ENCODE measurements at places on chromosomes 1 and 21. TPM values are rescaled to one million over a fixed set of nuclear protein-coding genes. Genes with fewer than 3 reads are reported as not detected.

Gene H6PD
- polyA plus RNA-seq: 6.5 TPM

Gene NPHP4
- 1.1 TPM for polyA plus RNA-seq

Gene CD101
- 0.86 TPM for polyA plus RNA-seq

Gene KLF17
- polyA plus RNA-seq: not detected

Gene TXNIP
- 2,843 TPM for polyA plus RNA-seq

Gene INAVA
- polyA plus RNA-seq: not detected

Gene SELENOF
- 745 TPM for polyA plus RNA-seq

Gene COL9A2
- polyA plus RNA-seq: 1.3 TPM

Gene KIRREL1
- not detected for polyA plus RNA-seq

Gene LMOD1
- not detected for polyA plus RNA-seq

Gene NIPAL3
- polyA plus RNA-seq: 18.3 TPM

DNA sequence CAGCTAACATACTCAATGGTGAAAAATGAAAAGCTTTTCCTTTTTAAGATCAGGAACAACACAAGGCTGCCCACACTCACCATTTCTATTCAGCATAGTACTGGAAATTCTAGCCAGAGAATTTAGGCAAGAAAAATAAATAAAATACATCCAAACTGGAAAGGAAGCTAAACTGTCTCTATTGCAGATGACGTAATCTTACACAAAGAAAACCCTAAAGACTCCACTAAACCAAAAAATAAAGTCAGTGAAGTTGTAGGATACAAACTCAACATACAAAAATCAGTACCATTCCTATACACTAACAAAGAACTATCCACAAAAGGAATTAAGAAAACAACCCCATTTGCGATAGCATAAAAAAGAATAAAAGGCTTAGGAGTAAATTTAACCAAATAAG lies 181.2 kb downstream of the BRINP3 start:
- no peak for DNase-seq

DNA sequence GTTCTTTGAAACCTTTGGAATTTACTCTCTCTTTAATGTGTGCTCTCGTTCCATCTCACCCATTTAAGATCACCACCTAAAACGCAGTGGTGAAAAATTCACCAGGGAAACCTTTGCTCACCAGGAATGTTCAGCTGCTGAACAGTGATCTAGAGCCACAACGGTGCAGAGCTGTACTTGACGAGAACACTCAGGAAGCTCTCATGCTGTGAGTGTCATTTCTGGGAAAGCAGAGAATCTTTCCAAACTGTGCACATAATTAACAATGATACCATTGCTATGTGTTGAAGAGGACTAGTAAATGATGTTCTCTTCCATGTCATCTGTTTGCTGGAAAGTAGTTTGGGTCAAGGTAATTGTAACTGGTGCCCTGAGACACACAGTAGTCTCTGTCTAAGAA lies 117.1 kb downstream of the ZZZ3 start:
- DNase-seq: no peak

- no peak for DNase-seq
Observed at GRCh38 chr1:70247768-70248167, 26.6 kb downstream of the SRSF11 start.

- DNase-seq: no peak
Observed at GRCh38 chr1:62726011-62726442, 37.8 kb upstream of the DOCK7 start.

DNA sequence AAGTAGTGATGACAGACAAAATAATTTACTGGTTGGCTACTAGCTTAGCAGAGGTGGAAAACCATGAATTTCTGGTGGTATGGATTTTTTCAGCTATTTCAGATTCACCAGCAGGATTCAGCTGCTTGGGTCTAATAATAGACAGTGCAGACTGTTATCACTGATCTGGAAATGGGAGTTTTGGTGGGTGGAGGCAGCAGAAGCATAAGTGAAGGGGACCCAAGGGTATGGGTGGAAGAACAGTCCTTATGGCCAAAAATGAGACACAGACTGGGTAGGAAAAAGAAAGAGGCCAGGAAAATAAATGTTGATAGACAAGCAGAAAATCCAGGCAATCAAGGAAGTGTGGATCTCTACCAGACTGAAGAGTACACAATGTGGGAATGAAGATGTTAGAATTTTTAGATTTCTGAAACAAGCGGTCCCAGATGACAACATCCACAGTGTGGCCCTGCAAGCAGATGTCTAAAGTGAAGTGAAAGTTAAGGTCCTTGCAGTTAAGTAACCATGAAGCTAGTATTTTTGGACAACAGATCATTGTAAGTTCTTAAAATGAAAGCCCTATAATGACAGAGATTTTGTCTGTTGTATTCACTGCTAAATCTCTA lies 24.7 kb downstream of the LYST start:
- peak; percentile 51 for DNase-seq

GRCh38 chr1:119068427-119068826 lies 72.0 kb downstream of the WARS2 start:
- DNase-seq: no peak

DNA sequence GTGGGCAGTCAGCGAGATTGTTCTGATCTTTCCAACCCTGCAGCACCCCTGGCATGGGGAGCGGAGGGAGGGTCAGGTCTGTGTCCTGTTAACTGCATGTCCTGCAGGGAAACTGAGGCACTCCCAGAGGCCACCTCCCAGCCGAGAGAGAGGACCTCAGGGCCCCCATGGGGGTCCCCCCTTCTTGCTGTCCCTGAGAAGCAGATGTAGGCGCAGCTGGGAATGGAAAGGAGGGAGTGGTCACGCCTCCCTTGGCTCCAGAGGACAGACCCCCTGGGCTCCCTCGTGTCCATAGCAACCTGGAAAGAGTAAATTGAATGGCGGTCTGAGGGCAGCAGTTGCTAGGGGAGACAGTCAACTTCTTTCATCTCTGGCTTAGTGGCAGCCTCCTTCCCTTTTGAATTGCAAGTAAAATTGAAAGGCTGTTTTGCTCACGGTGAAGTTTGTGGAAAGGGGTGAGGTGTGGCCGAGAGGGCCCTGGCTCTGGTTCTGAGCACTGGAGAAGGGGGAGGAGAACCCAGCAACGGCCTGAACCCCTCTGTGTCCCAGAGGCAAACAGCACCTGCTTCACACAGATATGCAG lies 4.9 kb downstream of the CROCC start:
- DNase-seq: no peak

DNA sequence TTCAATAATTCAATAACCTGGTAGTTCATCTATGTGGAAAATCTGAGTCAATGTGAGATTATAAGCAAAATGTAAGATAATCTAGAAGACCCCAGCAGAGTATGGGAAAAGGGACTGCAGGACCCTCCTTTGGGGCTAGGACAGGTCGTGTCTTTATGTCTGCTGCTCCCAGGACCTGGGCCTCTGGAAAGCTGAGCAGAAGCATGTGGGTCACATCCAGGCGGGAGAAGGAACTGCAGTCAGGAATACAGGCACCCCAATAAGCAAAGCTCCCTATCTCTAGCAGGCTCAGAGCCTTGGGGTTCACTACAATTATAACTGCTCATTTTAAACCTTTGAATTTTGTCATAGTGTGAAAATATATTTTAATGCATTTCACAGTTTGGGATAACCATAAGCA lies 73.9 kb upstream of the MCOLN3 start:
- DNase-seq: no peak

GRCh38 chr1:115648717-115649691 lies 7.2 kb downstream of the VANGL1 start:
- DNase-seq: no peak

- DNase-seq: no peak
Observed at GRCh38 chr21:37532868-37533780, 166.6 kb downstream of the DYRK1A start.

- no peak for DNase-seq
Observed at GRCh38 chr1:72122099-72122880, 160.0 kb downstream of the NEGR1 start.

- DNase-seq: no peak
Observed at GRCh38 chr21:38965910-38966504, 160.3 kb downstream of the ETS2 start.

- no peak for DNase-seq
Observed at GRCh38 chr1:14443164-14443787, 155.2 kb upstream of the KAZN start.

GRCh38 chr21:8993943-8994639 lies 1527.3 kb upstream of the TPTE start:
- DNase-seq: no peak

GRCh38 chr1:117231748-117232373 lies 21.1 kb upstream of the VTCN1 start:
- DNase-seq: no peak

Data from naive B cell (primary cell).